ENCODE measurements at places on chromosomes 16 and 17.

GRCh38 chr17:32520737-32521404 lies 34.1 kb downstream of the CDK5R1 start:
- no peak for DNase-seq

DNA sequence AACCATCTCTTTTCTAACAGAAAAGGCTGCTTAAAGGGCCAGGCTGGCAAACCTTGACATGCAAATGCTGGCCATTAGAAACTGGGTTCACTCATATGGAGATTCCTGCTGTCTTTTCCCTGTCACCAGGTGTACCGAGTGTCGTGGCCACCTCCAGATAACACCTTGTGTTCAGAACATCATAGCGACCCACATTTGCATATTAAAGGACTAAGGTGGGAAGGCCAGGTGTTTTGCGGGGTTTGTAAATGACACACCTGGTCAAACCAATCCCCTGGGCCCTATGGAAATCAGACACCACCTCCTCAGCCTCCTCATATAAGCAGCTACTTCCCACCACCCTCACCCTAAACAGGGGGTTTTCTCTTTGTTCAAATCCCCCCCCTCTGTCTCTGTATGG lies 2.5 kb upstream of the AIPL1 start:
- no peak for DNase-seq

DNA sequence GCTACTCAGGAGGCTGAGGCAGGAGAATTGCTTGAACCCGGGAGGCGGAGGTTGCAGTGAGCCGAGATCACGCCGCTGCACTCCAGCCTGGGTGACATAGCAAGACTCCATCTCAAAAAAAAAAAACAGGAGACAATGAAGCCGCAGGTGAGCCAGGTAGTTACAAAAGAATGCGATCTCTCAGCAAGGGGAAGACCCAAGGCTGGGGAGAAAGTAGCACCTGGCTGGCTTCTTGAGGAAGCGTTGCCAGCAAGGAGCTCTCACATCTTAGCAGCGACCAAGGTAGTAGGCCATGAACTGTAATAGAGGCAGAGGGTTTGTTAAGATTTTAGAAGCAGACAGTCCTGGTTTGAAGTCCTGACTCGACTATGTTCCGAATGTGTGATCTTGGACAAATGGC lies 175.0 kb downstream of the AIPL1 start:
- no peak for DNase-seq

GRCh38 chr16:12119562-12119961 lies 143.0 kb downstream of the SNX29 start:
- DNase-seq, result no peak

- DNase-seq, result no peak
Measured at GRCh38 chr16:47449788-47450187, 11.1 kb downstream of the ITFG1 start.

- no peak for DNase-seq
Measured at GRCh38 chr17:182050-182751, 751 bp upstream of the DOC2B start.

DNA sequence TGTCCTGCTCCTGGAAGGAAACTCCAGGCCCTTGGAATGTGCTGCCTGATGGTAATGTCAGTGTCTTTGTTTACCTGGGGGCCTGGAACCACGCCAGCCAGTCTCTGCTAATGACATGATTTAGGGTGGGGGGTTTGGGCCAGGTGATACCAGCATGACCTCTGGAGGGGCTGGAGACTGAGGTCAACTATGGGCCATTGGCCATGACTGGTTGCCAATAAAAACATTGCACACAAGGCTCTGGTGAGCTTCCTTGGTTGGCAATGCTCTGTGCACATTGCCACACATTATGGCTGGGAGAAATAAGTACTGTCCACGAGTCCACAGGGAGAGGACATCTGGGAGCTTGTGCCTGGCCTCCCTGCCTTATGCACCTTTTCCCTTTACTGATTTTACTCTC lies 52.5 kb downstream of the LITAF start:
- DNase-seq, result no peak

DNA sequence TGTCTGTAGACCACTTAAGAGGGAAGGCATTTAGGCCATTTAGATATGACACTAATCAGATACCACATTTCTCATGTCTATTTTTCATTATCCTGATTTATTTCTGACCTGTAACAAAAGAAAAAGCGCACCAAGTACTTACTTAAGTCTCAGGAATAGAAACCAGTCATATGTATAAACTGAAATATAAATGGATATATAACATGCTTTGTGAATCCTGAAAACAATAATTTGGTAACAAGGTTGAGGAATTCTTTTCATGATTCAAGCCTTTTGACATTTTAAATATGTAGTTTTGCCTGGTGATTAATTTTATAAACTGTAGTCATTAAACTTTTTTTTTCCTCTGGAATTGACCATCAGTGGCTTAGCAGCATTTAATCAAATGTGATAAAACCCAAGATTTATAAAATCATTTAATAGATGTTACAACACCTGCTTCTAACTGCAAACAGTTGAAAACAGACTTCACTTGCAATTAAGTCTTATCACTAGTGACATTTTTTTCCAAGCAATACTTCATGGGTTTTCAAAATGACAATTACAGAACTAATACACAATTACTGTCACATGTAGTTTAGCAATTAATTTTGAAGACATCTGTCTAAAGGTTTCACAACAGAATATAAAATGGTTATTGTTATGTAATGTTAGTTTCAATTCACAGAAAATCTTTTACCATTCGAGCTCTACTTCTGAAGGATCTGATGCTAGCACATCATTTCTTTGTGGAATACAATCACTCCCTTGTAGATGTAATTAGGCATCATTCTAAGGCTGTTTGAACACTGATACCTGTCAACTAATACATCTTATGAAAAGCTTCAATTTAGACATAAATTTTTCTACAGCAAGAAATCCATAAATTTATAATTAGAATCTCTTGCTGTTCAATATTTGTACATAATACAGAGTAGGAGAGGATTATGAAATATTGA lies 110.3 kb downstream of the TOX3 start:
- DNase-seq, result no peak

DNA sequence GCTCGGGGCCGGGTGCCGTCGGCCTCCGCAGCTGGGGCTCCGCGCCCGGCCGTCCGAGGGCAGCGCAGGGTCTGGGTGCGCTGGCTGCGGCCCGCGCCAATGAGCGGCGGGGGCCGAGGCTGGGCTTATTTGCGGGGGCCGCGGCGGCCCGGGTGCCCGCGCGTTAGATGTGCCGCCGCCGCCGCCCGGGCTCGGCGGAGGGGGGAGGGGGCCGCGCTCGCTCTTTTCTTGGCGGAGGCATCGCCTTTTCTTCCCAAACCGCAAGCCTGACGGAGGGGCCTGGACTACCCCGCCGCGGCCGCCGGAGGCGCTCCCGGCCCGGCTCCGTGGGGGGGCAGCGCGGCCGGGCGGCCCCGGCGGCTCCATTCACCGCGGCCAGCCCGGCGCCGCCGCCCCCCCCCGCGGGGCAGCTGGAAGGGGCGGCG lies at the start of gene NOTUM:
TSS of gene NOTUM (minus strand) at position 101 of the 425 bp plus-strand sequence. CDS start 278 bp downstream, outside the sequence.
- no peak for DNase-seq

GRCh38 chr16:88798073-88798472 lies 5.5 kb upstream of the CDT1 start:
- DNase-seq, result no peak

GRCh38 chr16:27980076-27980775 lies 83.3 kb downstream of the GSG1L start:
- no peak for DNase-seq

DNA sequence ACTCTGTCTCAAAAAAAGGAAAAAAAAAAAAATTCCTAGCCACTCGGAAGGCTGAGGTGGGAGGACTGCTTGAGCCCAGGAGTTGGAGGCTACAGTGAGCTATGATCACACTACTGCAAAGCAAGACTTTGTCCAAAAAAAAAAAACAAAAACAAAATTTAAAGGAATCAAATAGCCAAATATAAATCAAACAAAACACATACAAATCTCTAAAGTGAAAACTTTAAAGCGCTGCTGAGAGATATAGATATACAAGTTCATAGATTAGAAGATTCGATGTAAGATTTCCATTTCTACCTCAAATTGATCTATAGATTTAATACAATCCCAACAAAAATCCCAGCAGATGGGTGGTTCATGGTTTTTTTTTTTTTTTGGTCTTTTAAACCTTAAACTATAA lies 83.6 kb downstream of the TTC19 start:
- no peak for DNase-seq

DNA sequence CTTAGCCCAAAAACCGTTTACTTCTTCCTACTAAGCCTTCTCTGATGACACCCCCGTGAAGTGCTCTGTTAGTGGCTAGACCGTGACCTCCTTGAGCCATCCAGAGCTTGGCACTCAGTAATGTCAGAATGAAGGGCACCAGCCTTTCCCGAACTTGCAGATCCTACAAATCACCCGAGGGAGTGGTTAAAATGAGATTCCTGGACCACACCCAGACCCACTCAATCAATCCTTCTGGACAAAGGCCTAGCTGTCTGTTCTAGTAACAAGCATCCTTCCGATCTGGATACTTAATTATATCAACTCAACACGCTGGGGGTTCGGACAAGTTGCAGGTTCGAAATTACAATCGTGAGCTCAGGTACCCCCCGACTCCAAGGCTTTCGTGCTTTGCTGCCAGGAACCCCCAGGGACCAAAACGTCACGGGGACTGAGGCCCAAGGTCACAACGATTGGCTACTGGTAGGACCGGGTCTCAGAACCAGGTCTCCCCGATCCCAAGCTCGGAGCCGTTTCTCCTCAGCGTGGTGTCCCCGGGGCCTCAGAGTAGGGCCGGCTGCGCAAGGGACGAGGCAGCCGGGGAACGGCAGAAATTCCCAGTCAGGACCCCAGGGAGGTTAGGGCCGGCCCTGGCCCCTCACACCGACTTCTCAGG lies 527 bp downstream of the CIAPIN1 start:
- DNase-seq, result no peak

GRCh38 chr16:31196324-31197088 lies 6.1 kb downstream of the PYCARD start:
- DNase-seq, result no peak

DNA sequence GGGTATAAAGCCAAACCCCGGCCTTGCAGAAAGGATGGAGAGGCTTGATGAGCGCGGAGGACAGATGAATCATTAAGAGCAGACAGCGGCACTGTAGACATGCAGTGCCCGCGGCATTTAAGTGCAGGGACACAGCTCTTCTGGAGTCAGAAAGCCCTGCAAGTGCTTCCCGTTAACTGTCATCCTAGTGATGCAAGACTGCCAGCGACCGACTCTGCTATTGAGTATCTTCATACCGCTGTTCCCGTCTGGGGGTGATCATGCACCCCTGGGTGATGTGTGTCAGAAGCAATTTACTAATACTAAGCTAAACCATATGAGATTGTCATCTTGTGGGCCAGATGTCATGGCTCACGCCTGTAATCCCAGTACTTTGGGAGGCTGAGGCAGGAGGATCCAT lies 101.0 kb downstream of the ABCC6 start:
- no peak for DNase-seq

- no peak for DNase-seq
Measured at GRCh38 chr16:27708651-27709050, 158.7 kb downstream of the KATNIP start.

GRCh38 chr16:30069611-30070462 lies 4.3 kb downstream of the ALDOA start:
- DNase-seq, result no peak

DNA sequence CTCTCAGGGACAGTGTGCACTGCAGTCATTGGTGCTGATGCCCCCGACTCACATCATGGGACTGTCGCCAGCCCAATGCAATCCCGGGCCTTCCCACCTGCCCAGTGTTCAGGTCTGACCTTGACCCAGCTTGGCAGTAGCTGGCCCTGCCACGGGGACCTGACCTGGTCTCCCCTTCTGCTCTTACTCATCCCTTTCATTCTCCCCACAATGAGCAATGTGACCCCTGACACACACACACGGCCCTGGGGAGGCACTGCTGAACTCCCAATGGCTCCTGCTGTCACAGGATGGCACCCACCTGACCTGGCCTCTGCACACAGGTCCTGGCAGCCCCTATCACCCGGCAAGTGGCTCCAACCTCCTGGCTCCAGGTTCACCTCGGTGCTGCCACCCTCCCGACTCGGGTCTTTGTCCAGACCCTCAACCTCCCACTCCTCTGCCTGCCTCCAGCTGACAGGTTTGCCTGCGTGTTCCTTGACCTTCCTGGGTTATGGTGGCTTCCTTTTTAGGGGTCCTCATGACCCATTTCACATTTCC lies 6.6 kb downstream of the CD300C start:
- no peak for DNase-seq

DNA sequence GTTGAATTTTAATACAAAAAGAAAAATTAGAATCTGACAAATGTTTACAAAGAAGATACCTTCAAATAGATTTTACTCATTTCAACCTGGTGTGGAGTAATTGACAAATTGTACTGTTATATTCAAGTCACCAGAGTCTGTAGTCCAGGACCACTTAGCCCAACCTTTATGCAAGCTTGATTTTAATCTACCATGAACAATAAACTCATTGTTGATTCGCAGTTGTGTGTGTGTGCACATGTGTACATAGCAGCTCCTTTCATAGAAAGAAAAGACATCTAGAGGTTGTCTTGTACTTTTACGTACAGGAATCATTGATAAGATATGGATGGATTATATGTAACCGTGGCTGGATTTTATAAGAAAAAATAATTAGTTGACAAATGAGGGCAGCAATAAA lies 20.7 kb upstream of the LRRC37A start:
- DNase-seq, result no peak

GRCh38 chr16:72956124-72957064 lies 91.5 kb downstream of the ZFHX3 start:
- no peak for DNase-seq

DNA sequence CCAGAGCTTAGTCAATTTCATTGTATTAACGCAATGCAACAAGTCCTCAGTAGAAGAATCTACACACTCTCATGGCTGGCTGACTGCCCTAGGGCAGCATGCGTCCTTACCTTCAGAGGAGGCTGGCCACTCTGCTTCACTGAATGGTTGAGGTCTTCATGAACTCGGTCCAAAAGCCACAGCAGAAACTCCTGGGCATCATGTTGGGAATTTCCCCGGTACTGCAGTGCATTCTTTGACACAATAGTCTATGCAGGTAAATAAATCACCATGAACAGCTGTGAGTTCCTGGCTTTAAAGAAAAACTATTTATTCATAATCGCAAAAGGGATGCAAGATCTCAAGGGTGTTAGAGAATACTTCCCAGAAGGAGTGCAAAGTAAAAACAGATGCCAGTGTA lies 41.3 kb downstream of the USP31 start:
- no peak for DNase-seq

- no peak for DNase-seq
Measured at GRCh38 chr16:46822270-46822669, 8.7 kb downstream of the C16orf87 start.
